CD4-positive, alpha-beta memory T cell (primary cell): ENCODE measurements at places on chromosomes 16 and 17. TPM values are rescaled to one million over a fixed set of nuclear protein-coding genes. Genes with fewer than 3 reads are reported as not detected.

PTX4 gene
- not detected for total RNA-seq

HOXB1 gene
- total RNA-seq, result not detected

RNF135 gene
- 7.1 TPM for total RNA-seq

C17orf78 gene
- total RNA-seq, result not detected

ADGRG3 gene
- total RNA-seq, result not detected

MYADML2 gene
- not detected for total RNA-seq

HEATR9 gene
- total RNA-seq, result 2.6 TPM

INO80E gene
- 126 TPM for total RNA-seq

MYL4 gene
- not detected for total RNA-seq

PRAC2 gene
- not detected for total RNA-seq

KCTD19 gene
- not detected for total RNA-seq

KRT31 gene
- total RNA-seq, result not detected

TMEM114 gene
- not detected for total RNA-seq
